Natural killer cell (primary cell): ENCODE measurements at places on chromosomes 12 and 14.

- DNase-seq: no peak
Observed at GRCh38 chr12:81300454-81300853, 222.6 kb downstream of the ACSS3 start.

GRCh38 chr12:47493801-47494200 lies 212.0 kb downstream of the RPAP3 start:
- no peak for DNase-seq

- DNase-seq: no peak
Observed at GRCh38 chr12:51382173-51382572, 9.0 kb downstream of the GALNT6 start.

GRCh38 chr12:5489760-5490406 lies 58.0 kb downstream of the NTF3 start:
- DNase-seq: no peak

DNA sequence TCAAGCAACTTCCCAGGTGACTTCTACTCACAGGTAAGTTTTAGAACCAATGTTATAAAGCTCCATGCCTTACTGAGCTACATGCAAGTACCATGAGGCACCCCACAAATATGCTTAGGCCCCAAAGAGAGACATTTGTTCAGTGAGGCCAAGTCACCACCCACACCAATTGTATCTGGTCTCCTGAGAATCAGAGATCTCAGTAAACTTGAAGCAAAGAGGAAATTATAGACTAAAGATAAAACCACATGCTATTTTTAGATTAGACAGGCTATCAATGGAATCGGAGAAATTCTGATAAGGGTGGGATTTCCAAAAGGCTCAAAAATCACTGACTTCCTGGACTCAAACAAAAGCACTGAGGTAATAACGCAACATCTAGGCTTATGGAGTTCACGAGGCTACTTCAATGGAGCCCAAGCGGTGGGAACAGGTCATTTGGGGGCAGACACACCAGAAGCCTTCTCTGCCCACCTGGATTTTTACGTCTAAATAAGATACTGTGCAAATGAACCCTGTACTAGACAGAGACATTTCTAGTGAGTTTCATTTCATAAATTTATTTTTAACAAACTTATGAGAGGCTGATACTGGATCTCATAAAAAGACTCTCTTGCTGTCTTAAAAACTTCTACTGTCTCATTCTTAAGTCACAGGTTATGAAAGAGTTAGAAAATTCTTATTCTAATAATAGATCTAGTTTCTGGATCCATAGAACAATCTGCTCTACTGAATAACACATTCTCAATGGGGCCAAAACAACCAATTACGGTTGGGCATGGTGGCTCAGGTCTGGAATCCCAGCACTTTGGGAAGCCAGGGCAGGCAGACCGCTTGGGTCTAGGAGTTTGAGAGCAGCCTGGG lies 7.7 kb downstream of the SLC15A4 start:
- DNase-seq: no peak

GRCh38 chr12:124746649-124747425 lies 116.8 kb downstream of the SCARB1 start:
- no peak for DNase-seq

GRCh38 chr12:43692064-43692463 lies 66.5 kb downstream of the PUS7L start:
- DNase-seq: no peak

DNA sequence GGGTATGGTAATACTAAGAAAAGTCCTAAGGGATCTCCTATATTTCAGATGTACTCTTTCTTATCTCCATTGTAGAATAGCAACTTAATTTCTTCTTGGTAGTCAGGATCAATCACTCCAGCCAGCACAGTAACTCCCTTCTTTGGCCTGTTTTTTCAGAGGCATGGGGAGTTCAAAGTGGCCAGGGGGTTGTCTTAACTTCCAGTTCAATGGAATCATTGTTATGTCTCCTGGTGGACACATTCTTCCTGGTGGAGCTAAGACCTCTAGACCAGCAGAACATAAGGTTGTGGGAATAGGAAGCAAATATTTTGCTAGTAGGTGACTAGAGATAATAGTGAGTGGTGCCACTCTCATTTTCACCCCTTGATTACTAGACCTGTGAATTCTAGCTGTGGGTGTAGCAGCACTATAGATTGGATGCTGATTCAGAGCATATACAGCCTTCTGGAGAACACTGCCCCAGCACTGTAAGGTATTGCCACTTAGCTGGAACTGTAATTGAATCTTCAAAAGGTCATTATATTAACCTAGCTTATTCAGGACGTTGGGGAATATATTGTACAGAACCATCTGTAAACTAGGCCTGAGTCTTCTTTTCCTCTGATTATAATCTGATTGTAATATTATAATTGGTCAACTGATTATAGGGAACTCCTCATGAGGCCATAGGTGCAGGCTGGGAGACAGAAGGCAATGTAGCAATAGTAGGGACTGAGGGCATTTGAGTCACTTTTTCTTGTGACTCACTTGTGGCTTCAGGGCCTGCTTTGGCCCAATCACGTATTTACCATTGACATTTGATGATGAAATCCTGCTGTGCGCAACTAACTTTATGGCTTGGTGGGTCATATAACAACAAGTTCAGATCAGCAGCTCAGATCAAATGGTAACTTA lies 60.2 kb upstream of the ATP2B1 start:
- DNase-seq: no peak

- DNase-seq: peak; percentile 13
Observed at GRCh38 chr14:73223049-73223448, 14.3 kb upstream of the PAPLN start.

DNA sequence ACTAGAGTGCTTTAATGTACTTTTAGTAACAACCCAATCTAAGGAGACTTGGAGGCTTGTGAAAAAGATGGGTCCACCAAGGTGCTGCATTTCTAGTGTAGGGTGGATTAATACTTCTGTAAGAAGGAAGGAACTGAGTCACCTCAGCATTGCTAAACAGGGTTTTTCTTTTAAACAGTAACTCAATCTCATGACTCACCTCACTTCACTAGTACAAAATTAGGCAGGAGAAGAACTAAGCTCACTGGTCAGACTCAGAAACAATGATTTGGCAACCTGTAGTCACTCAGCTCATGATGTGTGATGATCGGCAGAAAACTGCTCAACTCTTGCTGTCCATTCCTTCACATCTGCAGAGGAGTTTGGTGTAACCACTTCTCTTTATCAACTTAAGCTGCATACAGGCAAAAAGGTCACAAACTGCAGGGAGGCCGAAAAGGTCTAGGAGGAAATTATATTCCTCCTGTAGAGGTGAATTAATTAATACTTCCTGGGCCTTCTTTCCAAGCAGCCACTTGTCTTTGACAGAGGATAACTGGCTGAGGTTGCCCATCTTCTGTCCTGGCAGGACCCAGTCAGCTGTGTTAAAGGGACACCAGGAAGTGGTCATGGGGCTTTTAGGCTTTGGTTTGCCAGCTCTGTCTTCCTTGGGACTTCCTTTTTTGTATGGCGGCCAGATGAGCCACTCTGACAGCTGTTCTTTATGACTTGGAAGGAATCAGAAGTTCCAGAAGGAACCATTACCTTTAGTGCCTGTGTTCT lies 466.9 kb downstream of the FUT8 start:
- no peak for DNase-seq

- DNase-seq: no peak
Observed at GRCh38 chr12:108381787-108382436, 42.8 kb upstream of the CMKLR1 start.

GRCh38 chr14:104315169-104315568 lies 176.8 kb downstream of the KIF26A start:
- no peak for DNase-seq

GRCh38 chr14:52977798-52978197 lies 26.9 kb upstream of the FERMT2 start:
- no peak for DNase-seq

DNA sequence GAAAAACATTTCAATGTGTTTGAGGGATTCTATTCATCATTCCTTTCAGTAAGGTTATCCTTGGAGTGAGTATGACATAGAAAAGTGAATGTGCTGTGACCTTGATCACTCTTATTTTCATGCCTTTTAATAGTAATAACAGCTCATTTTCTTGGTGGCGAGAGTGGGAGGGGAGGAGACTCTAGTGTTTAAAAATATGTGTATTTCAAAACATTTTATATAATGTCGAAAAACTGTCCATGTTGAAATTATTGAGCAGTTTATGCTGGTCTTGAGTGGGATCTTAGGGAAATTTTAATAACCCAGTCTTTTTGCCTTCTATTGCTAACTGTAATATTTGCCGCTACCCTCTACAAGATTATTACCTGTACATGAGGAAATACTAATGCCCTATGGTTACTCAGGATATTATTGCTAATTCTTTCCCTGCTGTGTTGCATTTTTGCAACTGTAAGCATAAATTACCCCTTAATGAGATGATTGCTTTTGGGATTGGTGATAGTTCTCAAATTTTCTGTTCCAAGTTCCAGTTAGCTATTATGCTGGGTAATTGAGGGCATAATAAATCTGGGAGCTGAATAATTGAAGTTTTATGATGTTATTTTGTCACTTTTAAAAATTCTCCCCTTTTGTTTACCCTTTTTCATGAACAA lies 21.9 kb downstream of the ATF7IP start:
- DNase-seq: no peak

- no peak for DNase-seq
Observed at GRCh38 chr14:100004392-100004791, 60.8 kb upstream of the EVL start.

DNA sequence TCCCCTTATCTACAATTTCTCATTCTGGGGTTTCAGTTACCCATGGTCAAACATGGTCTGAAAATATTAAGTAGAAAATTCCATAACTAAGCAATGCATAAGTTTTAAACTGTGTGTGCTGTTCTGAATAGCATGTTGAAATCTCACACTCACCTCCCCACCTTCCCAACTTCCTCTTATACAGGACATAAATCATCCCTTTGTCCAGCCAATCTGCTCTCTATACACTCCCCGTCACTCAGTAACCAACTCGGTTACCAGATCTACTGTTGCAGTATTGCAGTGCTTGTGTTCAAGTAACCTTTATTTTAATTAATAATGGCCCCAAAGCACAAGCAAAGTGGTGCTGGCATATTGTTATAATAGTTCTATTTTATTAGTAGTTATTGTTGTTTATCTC lies 420.5 kb downstream of the GXYLT1 start:
- DNase-seq: no peak

DNA sequence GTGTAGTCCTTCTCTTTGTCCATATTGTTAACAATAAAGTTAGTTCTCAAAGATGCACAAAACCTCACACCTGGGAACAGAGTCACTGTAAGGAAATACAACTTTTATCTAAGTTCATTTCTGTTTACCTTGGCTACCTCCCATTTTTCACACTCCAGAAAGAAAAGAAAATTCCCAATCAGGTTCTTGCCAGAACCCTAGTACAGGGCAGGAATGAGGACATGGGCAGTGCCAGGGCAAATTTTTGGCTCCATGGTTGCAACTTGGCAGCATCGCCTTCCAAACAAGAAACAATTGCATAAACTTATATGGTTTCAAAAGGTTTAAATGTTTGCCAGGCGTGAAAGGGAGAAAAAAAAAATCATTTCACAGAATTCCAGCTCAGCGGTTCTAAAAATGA lies 296.3 kb upstream of the PRKD1 start:
- no peak for DNase-seq

DNA sequence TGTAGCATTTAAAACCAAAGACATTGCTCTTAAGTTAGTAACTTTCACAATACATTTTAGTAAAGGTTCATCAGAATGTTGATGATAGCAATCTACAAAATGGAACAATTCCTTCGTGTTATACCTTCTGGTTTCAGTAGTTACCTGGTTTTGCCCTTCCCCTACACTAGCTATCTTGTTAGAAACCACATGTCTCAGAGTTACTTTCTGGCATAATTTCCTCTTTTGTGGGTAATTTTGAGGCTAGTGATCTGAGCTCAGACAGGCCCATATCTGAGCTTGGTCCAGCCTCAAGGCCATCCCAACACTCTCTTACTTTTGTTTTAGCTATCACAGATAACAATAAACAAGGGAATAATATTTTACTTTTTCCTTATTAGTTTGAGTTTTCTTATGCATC lies 196.9 kb downstream of the KITLG start:
- no peak for DNase-seq

DNA sequence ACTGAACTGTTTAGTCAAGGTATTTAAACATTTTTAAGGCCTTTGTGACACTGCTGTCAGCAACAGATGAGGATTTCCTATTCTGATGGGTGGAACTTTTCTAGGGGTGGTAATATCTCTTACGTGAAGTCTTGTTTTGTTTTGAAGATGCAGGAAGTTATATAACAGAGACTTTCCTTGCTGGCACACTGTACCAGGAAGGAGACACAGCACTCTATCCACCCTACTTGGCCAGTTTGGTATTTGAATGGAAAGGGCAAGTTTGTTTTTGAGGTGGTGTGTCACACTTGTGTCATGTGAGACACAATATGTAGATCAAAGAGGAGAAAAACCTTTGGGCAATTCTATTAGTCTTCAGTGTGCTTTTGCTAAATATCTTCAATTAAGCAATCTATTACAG lies 51.6 kb upstream of the SRP54 start:
- peak; percentile 82 for DNase-seq

DNA sequence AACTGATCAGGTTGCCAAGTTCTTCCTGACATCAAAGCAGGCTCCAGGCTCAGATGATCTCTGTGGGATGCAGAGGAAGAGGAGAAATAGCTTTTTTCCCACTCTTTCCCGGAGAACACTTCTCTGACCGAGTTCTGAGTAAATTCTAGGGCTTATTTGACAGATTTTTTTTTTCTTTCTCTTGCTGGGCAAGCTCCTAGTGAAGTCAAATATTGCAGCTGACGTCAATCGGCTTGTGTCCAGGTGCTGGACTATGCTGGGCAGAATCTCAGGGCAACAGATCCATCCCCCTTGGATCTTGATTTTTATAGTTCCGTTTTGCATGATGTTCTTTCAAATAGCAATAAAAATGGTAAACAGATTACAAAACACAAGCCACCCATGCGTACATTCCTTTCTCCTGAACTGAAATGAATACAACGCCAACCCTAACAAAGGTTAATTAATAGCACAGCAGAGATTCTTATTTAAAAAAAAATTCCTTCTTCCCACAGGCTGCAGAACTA lies 182.2 kb downstream of the NOVA1 start:
- no peak for DNase-seq

DNA sequence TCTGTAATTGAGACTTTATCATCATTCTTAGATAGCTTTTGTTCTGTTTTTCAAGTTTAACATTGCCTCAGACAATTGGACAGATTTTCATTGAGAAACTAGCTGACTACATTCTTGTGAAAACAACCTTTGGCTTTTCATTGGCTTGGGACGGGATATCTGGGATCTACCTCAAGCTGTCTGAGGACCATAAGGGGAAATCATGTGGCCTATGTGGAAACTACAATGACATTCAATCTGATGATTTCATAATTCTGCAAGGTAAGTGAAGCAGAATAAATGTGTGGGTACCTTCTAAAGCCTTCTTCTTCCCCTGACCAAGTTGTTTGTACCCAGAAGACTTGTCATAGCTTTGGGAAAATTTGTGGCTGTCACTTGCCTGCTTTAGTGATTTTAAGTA lies 133.5 kb downstream of the OTOGL start:
- DNase-seq: no peak

DNA sequence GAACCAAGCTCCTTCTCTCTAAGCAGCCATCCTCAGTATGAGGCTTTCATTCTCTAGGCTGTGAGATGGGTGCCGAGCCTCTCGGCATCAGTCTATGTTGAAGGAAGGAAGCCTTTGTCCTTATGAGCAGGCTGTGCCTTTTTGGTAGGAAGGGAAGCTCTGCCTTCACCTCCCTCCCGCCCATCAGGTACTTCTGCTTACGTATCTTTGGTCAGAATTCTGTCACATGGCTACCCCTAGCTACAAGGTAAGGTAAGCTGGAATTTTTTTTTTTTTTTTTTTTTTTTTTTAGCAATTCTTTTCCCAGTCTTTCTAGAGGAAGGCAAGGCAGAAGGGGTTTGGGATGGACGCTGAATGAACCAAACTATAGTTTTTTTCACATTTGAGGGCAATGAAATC lies 16.9 kb downstream of the BATF start:
- no peak for DNase-seq
